Endodermal cell (in vitro differentiated cells): ENCODE measurements at places on chromosomes 16 and 17.
A peak's percentile ranks its signal among the peaks of the same experiment; 100 is the strongest.

DNA sequence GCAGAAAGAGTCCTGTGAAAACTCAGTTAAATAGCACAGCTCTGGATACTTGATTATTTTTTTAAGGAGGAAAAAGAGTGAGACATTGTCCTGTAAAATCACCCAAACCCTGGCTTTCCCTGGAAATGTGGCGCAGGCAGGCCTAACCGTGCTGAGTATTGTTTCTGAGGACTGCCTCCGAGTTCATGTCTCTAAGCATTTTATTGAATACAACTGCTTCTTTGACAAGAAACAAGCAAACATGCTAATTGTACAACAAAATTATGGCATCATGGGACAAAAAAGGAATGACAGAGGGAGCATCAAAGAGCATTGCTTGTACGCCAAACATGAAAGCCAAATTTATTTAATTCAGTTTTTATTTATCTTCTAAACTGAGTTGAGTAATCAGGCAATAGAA lies 64.5 kb upstream of the HSBP1 start:
- no peak for DNase-seq

- no peak for DNase-seq
These were observed 13.5 kb downstream of the CD300LF start for GRCh38 chr17:74699236-74699635.

DNA sequence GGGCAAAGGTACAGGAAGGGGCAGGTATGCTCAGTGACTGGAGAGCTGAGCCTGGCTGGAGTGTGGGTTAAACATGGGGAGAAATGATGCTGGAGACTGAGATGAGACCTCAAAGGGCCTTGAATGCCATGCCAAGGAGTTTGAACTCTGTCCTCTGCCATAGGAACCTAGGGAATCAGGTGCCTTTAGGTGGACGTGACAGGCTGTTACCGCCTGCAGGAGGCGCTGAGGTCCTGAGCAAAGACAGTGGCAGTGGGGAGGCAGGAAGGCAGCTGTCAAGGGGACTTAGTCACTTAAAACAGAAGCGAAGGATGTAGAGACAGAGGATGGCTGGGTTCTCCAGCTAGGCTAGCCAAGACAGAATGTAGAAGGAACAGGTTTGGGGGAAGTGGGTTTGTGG lies 9.1 kb downstream of the PSMB3 start:
- DNase-seq = peak; percentile 94

DNA sequence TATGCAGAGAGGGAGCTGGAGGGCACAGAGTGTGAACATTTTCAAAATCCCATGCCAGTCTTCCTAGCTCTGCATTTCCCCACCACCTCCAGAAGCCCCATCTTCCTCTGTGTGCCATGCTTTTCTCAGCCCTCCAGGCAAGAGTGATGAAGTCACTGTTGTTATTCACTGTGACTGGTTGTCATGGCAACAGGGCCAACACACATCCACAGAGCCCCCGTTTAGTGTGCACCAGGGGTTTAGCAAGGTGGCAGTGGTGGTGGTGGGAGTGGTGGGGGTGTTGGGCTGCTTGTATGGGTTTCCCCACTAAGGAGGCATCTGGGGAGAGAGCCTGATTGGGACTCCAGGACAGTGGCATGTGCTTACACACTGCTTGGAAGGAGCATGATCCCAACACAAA lies 309.9 kb upstream of the ASIC2 start:
- peak; percentile 66 for DNase-seq

DNA sequence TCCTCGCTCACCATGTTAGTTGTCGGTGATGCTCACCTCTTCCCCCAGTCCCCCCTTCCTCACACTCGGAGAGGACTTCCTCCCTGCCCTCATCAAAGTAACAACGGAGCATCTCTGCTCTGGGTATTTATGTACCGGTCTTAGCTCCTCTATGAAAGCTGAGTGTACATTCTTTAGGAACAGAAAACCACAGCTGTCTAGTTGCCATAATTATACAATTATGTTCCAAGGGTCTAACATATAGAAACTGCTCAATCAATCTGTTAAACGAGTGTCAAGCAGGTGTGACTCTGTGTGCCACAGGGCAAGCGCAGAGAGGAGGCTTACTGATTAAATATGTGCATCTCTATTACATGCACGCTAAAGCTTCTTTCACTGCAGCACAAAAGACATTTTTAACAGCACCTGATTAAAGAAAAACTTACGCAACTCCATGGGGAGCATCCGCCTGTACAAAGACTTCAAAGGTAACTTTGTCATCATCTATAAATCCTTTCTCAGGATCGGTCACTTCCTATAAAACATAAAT lies 37.8 kb downstream of the LITAFD start:
- no peak for DNase-seq

DNA sequence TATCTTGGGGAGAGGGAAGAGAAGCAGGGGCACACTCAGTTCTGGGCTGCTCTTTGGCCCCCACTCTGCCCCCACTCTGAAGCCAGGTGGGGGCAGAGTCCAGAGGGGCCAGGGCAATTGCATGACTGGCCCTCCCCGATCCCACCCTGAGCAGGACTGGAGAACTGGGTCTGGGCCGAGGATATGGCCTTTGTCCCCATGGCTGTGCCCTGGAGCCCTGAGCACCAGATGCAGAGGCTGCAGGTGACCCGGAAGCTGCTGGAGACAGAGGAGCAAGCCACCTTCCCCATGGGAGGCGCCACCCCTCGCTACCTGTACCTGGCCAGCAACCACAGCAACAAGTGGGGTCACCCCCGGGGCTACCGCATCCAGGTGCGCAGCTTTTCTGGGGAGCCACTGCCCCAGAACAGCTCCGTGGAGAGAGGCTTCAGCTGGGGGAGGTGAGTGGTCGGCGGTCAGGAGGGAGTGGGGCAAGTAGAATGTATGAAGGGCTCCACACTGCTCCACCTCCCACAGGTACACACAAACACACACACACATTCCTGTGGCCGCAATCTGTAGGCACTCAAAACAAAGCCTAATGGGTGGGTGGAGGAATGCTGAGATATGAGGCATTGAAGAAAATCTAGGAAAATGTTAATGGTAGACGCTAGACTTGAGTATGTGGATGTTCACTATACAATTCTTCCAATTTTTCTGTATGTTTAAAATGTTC lies 21.4 kb downstream of the AOC3 start:
- no peak for DNase-seq

GRCh38 chr17:78818932-78819331 lies 21.7 kb downstream of the USP36 start:
- no peak for DNase-seq

GRCh38 chr17:14014657-14015056 lies 54.6 kb upstream of the COX10 start:
- no peak for DNase-seq

GRCh38 chr16:11992586-11993524 lies 16.3 kb downstream of the SNX29 start:
- DNase-seq = no peak

DNA sequence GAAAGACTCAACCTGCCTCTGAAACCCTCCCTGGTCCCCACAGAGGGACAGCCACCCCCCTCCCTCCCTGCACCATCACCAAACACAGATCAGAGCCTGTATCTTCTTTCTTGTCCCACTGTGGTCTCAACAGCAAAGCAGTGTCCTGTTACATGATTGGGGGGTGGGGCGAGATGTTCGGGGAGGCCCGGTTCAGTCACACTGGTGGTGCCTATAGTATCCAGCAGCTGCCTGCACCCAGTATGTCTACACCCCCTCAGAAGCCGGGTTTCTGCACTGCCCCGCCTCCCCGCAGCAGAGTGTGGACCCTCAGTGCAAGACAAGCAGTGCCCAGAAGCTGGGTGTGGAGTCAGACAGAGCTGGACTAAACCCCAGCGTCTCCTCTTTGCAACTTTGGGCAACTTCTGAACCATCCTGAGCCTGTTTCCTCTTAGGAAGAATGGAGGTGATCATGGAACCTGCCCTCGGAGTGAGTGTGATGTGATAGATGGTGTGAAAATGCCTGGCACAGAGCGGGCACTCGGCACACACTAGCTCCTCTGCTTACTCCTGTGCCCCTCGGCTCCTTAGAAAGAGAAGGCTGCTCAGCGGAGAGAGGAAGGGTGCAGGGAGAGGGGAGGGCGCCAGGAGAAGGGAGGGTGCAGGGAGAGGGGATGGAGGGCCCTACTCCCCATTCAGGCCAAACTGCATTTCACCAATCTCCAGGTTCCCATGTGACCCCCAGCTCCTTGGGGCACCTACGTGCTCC lies 84.0 kb upstream of the TNRC6C start:
- no peak for DNase-seq

DNA sequence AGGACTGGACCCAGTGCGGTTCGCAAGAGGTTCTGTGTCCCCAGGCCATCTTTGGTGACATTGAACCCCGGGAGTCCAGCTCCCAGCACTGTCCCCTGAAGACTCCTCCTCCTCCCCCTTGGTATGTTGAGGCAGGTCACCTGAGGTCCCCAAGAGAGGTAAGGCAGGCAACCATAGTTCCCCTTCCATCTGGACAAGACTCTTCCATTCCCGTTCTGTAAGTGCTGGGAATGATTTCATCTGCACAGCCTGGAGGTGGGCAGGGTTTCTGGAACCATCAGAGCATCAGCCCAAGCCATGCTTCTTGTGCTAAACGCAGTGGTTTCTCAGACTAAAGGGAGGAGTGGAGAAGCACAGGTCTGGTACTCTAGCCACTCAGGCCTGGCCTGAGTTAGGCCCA lies 24.9 kb downstream of the COPZ2 start:
- no peak for DNase-seq

DNA sequence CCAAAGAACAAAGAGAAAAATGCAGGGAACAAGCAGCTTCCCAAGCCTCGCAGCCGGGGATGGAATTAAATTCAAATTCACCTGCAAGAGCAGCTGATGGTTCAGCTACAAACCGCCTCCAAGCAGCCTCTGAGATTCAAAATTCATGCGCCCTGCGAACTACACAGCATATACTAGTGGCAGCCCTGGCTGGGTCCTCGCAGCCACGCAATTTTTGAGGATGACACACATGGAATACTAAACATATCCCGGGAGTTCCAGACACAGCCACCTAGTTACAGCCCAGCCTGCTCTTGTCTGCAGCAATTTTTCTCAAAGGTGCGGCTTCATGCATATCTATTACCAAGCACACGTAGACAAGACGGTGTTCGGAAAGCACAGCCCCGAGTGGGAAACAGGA lies 35.9 kb upstream of the KIFC3 start:
- DNase-seq = no peak

GRCh38 chr17:78127888-78128550 lies 536 bp downstream of the TMC6 start:
- no peak for DNase-seq

- no peak for DNase-seq
These were observed 111.7 kb downstream of the NLK start for GRCh38 chr17:28154214-28154613.

GRCh38 chr17:64507413-64507782 lies 621 bp downstream of the CEP95 start:
- DNase-seq = no peak

GRCh38 chr16:84643180-84643583 lies 5.1 kb upstream of the KLHL36 start:
- peak; percentile 64 for DNase-seq

- no peak for DNase-seq
These were observed 12.3 kb downstream of the FOXF1 start for GRCh38 chr16:86522634-86523033.

- no peak for DNase-seq
These were observed 42.4 kb downstream of the CEP112 start for GRCh38 chr17:66149562-66149961.

DNA sequence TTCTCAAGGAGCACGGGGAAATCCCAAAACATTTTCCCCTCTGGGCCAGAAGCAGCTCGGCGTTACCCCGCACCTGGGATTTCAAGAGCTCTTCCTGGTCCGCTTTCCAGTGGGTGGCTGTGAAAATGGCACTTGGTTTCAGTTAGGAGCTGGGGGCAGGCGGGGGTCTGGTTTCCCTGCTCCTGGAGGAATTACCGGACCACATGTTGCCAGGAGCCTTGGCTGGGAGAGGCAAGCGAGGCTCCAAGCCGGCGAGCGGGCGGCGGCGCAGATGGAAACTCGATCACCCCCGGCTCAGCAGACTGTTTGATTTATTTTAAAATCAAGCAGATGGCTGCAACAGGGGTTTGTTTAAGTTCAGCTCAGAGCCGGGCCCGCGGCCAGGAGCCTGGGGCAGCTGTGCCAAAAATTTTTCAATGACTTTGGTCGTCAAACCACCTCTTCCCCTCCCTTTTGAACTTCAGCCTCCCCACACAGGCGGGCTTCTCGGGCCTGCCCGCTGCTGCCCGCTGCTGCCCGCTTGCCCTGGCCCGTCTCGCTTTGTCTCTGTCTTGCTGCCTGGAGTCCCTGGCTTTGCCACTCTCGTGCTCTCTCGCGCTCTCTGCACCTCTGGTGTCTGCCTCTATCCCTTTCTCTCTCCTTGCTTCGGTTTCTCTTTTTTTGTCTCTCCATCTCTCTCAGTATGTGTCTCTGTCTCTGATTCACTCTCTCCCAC lies 108.0 kb upstream of the CIBAR2 start:
- no peak for DNase-seq

DNA sequence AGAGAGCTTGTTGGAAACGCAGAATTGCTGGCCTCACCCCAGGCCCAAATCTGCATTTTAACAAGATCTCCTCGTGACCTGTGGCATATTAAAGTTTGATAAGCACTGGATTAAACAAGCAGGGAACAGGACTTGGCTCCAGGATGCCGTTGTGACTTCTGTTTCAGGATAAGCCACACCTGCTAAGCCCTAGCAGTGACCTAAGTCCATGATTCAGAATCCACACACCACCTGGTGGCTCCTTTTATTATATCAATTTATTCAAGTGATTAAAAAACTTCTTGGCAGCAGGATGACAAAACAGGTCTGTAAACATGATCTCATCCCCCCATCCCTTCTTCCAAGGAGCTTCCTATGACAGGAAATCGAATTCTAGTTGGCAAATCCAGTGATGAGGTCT lies 9.1 kb downstream of the NAGPA start:
- DNase-seq = no peak

- peak; percentile 90 for DNase-seq
These were observed 90.6 kb upstream of the CDH5 start for GRCh38 chr16:66275775-66276428.

GRCh38 chr16:85614338-85615013 lies 1.4 kb downstream of the GSE1 start:
- DNase-seq = peak; percentile 73

DNA sequence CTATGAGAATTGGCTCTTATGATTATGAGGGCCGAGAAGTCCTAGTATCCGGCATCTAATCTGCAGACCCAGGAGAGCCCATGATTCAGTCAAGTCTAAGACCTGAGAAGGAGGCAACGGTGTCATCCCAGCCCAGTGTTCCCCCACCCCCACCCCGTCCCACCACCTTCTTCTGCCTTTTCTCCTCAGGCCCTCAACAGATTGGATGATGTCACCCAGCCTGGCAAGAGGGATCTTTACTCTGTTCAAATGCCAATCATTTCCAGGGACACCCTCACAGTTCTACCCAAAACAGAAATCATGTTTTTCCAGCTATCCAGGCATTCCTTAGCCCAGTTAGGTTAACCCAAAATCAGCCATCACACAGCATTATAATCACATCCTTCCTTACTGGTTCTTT lies 10.0 kb upstream of the GAA start:
- no peak for DNase-seq
